SJSA1 (cell line): ENCODE measurements at places on chromosomes 6 and 20. TPM values are rescaled to one million over a fixed set of nuclear protein-coding genes. Genes with fewer than 3 reads are reported as not detected.

The TCF15 gene
- total RNA-seq = not detected in 2 replicates

The CLVS2 gene
- not detected in 2 replicates for total RNA-seq

The F13A1 gene
- total RNA-seq = 0.45 TPM in 1 of 2 replicates, not detected in the other

The SLC52A3 gene
- not detected in 2 replicates for total RNA-seq

The CTSZ gene
- total RNA-seq = 140 and 168 TPM in 2 replicates

The ARHGAP18 gene
- 32.0 and 34.5 TPM in 2 replicates for total RNA-seq

The C6orf132 gene
- total RNA-seq = not detected in 2 replicates
